ENCODE measurements at places on chromosomes 12 and 14.

DNA sequence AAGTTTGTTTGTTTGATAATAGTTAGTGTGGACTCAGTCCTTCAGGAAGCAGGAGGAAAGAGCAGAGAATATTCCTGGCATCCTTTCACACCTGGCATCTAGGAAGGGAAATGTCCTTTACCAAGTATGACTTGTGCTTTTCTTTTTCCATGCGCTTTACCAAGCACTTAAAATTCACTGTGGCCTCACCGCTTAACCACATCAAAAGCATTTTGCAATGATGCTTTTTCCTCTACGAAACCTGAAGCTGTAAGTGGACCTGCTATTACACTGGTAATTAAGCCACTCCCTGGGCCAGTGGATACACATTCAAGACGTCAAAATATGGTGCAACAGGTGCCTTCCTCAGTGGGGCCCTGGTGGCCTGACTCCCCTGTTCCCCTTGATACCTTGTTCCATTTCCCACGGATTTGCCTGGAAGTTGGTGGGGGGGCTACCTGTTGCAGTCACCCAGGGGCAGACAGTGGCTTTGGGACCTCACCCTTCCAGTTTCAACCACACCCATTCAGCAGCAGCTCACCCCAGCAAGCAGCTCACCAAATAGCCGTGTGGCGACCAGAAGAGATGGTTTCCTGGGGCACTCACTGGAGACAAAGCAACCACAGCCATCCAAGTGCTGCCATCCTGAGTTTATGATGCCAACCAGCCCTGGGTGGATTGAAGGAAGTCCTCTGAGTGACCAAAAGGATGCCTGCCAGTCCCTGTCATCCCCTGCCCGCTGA, 14.2 kb upstream of the FZD10 start:
- DNase-seq: no peak

DNA sequence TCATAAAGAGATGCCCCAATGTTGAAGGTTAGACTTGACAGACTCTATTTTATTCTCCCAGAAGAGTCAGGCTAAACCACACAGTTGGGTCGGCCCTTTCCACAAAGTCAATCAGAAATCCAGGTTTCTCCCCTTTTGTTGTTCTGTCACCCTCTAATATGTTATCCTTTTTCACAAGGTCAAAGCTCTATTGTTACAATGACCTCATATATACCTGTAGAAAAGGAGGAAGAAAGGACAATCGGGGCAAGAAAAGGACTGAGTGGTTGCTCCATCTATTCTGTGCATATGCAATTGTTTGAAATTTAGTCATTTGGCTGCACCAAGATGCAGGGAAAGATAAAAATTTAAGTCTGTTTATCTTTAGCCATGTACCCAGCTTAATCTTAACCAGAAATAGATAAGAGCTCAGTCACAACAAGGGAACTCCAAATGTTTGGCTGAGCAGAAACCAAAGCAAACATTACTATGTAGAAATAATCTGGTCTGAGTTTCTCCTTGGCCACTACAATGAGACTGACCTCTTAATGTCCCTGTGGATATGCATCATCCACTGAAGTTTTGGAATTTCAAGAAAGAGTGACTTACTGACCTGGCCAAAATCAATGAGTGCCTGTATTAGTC, 503.7 kb downstream of the GALC start:
- DNase-seq: no peak

DNA sequence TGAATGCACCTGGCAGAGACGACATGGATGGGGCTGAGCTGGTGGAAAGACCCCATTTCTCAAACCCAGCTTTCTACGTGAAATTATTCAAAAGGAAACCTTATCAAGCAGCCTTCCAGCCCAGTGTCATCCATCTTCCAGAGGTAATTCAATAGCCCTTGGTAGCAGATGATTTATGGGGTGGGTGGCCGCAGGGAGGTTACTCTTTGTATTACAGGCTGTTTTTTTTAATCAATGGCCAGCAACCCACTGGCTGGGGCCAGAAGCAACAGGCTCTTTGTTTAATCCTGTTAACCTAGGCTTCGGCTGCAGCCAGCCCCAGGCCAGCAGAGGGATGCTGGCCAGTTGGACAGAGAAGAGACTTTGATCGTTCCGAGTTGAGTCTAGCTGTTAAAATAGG, 139.8 kb upstream of the SRRM4 start:
- no peak for DNase-seq

DNA sequence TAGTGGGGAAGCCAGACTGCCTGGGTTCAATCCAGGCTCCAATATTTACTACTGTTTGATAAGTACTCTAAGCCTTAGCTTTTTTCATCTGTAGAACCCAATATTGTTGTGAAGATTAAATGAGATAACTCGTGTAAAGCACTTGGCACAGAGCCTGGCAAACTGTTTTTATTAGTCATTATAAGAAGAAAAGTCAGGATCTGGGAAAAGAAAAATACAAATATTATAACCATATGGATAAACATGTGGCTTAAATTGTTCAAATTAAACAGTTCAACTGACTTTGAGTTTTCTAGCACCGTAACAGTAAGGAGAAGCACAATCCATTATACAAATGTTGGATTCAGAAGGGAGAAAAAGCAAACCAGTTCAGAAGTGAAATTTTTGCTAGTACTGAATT, 22.0 kb upstream of the CDK17 start:
- peak; percentile 82 for DNase-seq

- DNase-seq: no peak
Measured at GRCh38 chr14:96802963-96803362, 5.8 kb downstream of the VRK1 start.

GRCh38 chr14:36027354-36027753, 149.2 kb downstream of the PTCSC3 start:
- no peak for DNase-seq

DNA sequence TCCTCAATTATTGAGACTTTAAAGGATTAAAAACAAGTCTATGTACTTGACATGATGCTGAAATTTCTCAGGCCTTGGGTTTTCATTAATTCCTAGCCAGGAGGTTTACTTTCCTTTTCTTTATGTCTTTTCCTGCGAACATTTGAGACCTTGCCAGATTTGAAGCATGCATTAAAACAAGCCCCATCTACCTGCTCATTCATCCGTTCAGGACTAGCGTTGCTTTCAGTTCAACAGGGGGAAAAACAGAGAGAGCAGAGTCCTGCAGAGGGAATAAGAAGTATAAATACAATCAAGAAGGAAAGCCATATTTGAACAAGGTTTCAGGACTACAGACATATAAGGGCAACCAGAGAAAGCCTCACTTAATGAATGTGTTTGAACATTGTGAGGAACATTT, 542.4 kb downstream of the DIO2 start:
- DNase-seq: no peak

DNA sequence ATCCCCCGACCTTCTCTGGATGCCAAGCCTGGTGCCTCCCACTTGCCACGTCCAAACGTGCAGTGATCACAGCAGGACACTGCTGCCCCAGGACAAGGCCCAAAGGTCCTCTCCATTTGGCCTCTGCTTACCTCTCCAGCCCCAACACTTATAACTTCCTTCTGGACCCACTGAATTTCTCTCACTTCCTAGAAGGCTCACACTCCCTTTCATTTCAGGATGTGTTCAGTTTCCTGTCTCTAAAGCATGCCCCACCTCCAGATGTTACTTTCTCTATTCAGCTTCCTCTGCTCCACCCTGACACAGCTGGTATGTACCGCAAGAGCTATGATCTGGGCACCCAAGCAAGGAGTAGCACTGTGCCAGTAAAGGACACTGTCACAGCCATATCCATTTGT, 33.0 kb downstream of the CDKL1 start:
- DNase-seq: peak; percentile 38

DNA sequence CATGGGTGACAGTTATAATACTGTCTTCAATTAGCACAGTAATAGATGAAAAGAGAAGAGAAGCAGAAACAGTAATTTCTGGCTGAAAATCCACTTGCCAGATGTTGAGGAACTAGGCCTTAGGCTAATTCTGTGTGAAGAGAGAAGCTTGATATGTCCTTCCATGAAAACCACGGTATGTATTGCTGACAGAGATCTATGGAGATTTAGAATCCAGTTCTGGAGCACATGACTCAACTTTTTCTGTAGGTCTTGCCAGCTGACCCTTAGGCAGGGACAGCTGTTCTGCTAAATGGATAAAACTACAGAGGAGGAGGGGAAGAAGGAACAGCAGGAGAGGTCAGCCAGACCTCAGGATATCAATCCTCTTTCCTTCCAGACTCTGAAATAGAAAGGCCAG, 211.5 kb downstream of the PRKD1 start:
- peak; percentile 69 for DNase-seq

- peak; percentile 76 for DNase-seq
Measured at GRCh38 chr14:79972230-79972629, 239.1 kb downstream of the DIO2 start.

GRCh38 chr12:51348116-51348515, 1.6 kb upstream of the CELA1 start:
- DNase-seq: no peak

- no peak for DNase-seq
Measured at GRCh38 chr12:104132351-104132956, 5.6 kb downstream of the NFYB start.

DNA sequence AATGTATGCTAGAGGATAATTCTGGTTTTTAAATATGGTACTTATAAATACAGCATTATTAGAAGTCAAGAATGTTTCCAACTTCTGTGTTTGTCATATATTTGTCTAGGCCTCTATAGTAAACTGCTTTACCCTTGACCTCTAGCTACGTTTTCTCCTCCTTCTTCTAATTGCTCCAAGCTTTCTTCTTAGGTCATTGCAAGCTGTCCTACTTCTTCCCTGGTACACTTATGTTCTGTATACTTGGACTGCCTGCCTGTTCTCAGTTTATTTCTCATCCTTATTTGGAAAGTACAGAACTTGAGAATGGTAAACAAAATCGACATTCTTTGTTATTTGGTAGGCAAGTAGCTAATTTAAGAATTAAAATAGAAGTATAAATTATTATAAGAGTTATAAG, 23.9 kb upstream of the ATP2B1 start:
- DNase-seq: no peak

DNA sequence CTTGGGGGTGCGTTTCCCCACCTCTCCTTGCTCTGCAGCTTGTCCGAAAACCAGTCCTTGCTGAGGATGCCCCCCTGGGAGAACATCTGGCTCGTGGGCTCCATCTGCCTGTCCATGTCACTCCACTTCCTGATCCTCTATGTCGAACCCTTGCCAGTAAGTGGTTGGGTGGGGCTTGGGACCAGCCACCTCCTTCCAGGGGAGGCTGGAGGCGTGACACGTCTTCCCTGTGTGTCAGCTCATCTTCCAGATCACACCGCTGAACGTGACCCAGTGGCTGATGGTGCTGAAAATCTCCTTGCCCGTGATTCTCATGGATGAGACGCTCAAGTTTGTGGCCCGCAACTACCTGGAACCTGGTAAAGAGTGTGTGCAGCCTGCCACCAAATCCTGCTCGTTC, 57.5 kb downstream of the ANAPC7 start:
- no peak for DNase-seq

GRCh38 chr12:15852383-15852782, 29.8 kb upstream of the STRAP start:
- DNase-seq: peak; percentile 34

DNA sequence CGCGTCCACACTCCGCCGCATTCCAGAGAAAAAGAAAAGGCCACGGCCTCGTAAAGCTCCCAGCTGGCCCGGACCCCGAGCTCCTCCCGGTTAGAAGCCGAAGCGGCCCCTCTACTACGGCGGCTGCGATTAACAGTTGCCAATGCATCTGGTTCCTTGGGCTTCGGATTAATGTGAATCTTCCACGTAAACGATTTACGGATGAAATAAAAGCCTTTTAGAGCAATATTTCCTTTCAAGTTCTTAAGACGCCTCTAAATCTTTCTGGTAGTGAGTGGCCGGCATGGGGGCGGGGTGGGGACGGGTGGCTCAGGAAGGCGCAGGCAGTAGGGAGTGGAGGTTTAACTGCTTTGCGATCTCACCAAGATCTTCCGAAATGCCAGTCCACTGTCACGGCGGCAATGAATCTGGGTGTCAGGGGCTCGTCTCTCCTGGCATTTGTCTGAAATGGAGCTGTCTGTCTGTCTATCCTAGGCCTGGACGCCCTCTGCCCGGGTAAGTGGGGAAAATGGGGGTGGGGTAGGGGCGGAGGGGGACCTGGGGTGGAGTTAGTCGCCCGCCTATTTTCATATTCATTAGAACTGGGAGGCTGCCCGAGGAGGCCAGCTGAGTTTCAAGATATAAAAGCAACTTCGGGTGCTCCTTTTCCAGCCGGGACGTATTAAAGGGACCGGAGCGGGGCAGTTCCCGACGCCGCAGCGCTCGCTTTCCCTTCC, 413 bp upstream of the ALX1 start:
- no peak for DNase-seq

- DNase-seq: peak; percentile 89
Measured at GRCh38 chr12:93137656-93138612, 208.8 kb upstream of the EEA1 start.

GRCh38 chr12:57439762-57440266, 5.2 kb downstream of the INHBC start:
- no peak for DNase-seq

DNA sequence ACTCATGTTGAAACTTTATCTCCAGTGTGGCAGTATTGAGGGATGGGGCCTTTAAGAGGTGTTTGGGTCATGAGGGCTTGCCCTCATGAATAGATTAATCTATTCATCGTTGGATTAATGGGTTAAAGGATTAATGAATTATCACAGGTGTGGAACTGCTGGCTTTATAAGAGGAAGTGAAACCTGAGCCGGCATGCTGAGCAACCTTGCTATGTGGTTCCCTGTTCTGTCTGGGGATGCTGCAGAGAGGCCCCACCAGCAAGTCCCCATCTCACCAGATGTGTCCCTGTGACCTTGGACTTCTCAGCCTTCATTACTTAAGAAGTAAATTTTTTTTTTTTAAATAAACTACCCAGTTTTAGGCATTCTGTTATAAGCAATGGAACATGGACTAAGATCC, 109.6 kb downstream of the DYRK2 start:
- no peak for DNase-seq

DNA sequence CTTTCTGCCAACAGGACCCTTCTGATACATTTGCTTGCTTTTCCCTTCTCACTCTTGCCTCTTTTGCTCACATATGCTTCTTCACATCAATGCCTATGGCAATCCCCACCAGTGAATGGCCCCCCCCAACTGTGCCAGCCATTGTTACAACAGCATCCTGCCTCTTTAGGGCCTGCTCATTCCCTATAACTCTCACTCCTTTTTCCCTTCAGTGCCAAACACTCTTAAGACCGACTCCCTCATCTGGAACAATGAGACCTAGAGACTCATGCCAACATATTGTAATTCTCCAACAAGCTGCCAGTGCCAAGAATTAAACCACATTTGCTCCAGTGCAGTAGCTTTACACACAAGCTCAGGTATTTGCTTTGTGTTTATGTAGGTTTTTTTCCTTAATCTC, 189.0 kb downstream of the SOX5 start:
- no peak for DNase-seq

Data from EH (cell line).